ENCODE measurements at places on chromosomes 16 and 17.
A peak's percentile ranks its signal among the peaks of the same experiment; 100 is the strongest.

DNA sequence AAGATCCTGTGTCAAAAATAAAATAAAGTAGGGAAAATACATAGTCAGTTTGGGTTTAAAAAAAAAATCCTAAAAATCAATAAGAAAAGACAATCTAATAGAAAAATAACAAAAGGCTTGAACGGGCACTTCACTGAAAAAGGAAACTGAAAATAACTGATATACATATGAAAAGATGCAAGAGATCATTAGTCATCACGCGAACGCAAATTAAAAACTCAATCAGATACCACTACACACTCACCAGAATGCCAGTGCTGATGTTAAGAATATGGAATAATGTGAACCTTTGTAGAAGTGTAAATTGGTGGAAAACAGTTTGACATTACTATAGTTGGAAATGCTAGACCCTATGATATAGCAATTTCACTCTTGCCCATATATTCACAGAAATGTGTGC is 14.6 kb downstream of the GNGT2 start:
- DNase-seq: no peak

- DNase-seq: no peak
Measured at GRCh38 chr17:78678222-78678557, 101.0 kb upstream of the DNAH17 start.

GRCh38 chr17:75697651-75698291 is 23.5 kb upstream of the ITGB4 start:
- no peak for DNase-seq

- no peak for DNase-seq
Measured at GRCh38 chr17:29586676-29587469, 2.6 kb downstream of the GIT1 start.

- DNase-seq: no peak
Measured at GRCh38 chr17:63246344-63246743, 199.8 kb downstream of the CYB561 start.

DNA sequence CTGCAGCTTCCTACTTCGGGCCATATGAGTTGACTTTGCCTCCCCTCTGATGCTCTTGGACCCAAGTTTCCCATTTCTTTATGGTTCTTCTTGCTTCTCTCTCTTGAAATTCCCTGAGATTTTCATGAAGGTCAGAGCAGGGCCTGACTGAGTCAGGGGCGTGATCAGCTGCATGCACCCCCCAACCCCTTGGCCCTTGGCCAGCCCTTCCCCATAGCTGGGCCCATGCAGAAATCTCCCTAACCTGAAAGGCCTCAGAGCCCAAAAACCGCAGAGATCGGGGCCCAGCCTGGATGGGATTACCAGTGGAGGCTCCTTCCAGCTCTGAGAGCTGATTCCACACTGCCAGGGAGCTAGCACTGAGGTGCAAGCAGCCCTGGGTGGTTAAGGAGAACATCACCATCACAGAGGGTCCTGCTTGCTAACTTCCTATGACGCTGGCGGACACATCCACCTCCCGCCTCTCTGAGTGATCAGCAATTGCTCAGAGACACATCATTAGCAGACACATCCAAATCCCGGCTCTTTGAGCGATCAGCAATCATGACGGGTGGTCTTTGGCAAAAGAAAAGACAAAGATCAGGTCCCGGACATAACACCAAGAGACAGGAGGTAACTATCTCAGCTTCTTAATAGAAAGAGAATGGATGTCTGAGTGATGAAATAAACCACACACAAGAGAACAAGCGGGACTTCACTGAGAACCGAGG is 161.5 kb downstream of the C16orf78 start:
- no peak for DNase-seq

- no peak for DNase-seq
Measured at GRCh38 chr16:88289561-88289960, 93.2 kb upstream of the ZNF469 start.

- no peak for DNase-seq
Measured at GRCh38 chr17:78933959-78934568, 8.9 kb upstream of the TIMP2 start.

GRCh38 chr16:27564224-27564623 is 14.3 kb downstream of the KATNIP start:
- DNase-seq: no peak

GRCh38 chr17:29124135-29124924 is 55.9 kb downstream of the MYO18A start:
- DNase-seq: no peak

GRCh38 chr17:16888413-16889087 is 83.4 kb downstream of the TNFRSF13B start:
- no peak for DNase-seq

- DNase-seq: no peak
Measured at GRCh38 chr16:51816929-51817328, 665.9 kb upstream of the SALL1 start.

- no peak for DNase-seq
Measured at GRCh38 chr16:67357561-67357960, 30.9 kb downstream of the LRRC36 start.

DNA sequence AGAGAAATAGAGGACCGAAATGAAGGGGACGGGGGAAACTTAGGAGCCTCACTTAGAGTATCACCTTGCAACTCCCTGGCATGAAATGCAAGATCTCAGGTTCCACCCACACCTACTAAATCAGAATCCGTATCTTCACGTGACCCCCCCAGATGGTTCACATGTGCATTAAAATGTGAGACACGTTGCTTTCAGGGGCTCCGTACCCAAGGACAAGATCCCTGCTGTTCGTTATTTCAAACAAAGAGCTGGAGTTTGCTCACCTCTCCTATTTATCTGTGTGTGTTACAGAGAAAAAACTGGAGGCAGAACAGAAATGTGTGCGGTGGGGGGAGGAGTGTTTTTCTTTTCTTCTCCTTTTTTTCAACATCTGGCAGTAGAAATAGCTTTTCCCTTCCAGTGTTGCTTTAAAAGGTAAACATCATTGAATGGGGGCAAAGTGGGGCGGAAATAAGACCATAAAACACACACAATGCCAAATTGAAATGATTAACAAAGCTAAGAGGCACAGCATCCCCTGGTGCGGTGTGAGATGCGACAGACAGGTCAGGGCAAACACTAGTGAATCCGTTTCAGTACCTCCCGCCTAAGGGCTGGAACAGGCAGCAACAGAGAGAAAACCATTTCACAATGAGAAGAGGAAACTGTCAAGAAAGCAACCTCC is 145.4 kb downstream of the SOX9 start:
- DNase-seq: no peak

GRCh38 chr17:45288825-45289224 is 26.9 kb upstream of the SPATA32 start:
- no peak for DNase-seq

GRCh38 chr17:17229416-17230384 is 7.3 kb downstream of the FLCN start:
- no peak for DNase-seq

DNA sequence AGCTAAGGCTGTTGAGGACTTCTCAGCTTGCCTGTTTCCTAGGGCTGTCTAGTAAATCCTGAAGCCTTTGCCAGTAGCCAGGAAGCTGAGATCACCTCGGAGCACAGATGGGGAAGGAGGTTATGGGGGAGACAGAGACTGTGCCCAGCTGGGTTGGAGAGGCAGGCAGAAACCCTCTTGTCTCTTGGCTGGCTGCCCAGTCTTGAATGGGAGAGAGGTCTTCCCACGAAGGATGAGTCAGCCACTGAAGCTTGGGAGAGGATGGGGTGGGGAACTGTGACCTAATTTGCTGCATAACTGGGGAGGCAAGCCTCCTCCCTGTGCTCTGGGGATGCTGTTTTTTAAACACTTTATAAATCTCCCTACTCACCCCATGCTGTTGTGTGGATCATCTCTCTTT is 69.8 kb downstream of the SHISA9 start:
- no peak for DNase-seq

- DNase-seq: no peak
Measured at GRCh38 chr17:64216338-64217248, 46.5 kb downstream of the TEX2 start.

DNA sequence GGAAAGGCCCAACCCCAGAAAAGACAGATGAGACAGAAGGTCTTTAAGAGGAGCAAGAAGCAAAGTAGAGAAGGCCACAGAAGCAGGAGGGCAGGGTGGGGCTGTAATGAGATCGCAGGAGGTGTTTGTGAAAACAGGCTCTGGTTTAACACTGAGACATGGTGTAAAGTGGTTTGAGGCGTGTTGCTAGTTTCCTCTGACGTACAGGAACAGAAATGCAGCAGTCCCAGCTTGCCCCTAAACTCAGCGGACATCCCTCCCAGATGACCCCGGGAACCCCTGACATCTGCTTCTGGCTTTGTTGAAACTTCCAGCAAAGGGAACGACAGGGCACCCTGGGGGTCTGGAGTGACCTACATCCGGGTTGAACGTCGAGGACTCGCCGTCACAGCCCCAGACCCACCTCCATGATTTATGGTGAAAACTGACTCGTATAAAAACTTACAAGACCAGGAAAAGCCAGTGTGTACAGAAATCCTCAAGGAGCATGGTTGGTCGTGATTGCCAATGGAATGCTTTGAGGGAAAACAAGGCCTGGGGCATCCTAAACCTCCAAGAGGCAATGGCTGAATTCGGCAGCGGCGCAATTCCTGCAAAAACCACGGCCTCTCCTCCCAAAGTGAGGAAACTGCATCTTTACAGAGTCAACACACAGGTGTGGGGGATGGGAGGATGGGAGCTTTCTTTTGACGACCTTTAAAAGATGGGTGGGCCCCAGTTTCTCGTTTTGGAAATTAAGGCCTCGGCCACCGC is 25.8 kb downstream of the LITAF start:
- DNase-seq: peak; percentile 23

DNA sequence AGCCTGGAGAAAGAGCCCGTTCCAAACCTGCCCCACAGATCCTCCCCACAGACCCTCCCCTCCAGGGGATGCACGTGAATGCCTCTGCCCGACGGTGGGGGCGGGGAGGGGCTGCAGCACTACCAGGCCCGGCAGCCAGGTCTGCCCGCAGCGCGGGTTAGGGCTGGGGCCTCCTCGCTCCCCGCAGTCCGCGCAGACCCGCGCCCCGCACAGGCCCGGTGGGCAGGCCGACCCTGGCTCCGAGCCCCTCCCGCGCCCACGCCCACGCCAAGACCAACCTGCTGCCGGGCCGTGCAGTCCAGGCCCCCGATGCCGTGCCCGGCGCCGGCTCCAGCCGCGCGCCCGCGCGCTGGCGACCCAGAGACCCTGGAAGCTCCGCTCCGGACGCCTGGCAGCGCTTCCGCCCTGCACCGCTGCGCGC is at the start of gene RPUSD1:
Gene RPUSD1, minus strand, starts transcription at position 404 of the 421 bp plus-strand sequence. CDS start 644 bp downstream, outside the sequence.
- no peak for DNase-seq

DNA sequence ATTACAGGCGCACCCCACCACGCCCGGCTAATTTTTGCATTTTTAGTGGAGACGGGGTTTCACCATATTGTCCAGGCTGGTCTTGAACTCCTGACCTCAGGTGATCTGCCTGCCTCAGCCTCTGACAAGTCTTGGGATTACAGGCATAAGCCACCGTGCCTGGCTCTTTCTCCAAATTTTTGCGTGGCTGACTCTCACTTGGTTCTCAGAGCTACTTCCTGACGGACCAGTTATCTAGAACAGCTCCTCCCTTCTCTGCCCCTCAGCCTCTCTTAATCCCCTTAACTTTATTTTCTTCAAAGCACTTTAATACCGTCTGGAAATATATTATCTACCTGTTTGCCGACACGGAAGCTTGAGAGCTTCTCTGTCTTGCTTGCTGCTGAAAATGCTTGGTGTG is 4.2 kb downstream of the YPEL2 start:
- no peak for DNase-seq

DNA sequence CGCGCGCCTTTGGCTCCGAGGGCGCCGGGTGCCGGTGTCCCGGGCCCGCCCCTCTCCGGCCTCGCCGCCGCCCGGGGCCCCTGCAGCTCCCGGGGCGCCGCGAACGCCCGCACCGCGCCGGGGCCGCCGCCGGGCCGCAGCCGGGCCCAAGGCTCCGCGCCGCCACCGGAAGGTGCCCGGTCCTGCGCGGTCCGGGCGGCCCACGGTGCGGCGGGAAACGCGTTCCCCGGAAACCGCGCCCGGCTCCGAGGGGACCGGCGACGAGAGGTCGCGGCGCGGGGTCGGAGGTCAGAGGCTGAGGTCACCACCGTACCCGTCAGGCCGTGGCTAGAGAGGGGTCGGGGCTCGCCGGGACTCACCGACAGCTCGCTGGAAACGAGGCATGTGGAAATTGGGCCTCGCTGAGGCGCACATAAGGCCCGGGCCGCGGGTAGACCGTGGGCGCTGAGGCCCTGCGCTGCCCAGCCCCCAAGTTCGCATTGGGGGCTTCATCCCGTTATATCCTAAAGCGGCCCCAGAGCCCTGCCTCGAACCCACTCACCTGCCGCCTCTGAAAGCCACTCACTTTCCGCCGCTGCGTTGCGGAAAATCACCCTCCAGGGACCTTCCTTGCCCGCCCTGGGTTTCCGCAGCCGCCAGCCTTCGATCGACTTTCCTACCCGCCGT is at the start of gene DUS1L:
Gene DUS1L, minus strand, starts transcription at position 167 of the 666 bp plus-strand sequence. CDS start 745 bp downstream, outside the sequence.
- DNase-seq: peak; percentile 60

DNA sequence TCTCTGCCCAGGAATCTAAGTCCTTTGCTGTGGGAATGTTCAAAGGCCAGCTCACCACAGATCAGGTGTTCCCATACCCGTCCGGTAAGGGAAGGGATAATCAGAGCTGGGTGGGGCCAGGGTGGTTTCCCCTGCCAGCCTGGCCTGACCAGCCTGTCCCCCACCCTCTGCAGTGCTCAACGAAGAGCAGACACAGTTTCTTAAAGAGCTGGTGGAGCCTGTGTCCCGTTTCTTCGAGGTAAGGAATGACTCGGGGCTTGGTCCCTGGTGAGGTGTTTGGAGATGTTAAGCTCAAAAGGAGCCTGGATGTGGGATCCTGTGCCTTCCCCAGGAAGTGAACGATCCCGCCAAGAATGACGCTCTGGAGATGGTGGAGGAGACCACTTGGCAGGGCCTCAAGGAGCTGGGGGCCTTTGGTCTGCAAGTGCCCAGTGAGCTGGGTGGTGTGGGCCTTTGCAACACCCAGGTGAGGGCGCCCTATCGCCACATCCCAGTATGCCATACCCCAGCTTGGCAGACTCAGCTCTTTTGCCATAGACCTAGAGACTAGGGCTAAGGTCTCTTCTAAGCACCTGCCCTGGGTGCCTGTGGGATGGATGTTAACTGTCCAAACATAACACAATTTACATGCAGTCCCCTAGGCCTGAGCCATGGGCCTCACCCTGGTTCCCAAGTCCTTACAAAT is 997 bp downstream of the ACADVL start:
- no peak for DNase-seq

DNA sequence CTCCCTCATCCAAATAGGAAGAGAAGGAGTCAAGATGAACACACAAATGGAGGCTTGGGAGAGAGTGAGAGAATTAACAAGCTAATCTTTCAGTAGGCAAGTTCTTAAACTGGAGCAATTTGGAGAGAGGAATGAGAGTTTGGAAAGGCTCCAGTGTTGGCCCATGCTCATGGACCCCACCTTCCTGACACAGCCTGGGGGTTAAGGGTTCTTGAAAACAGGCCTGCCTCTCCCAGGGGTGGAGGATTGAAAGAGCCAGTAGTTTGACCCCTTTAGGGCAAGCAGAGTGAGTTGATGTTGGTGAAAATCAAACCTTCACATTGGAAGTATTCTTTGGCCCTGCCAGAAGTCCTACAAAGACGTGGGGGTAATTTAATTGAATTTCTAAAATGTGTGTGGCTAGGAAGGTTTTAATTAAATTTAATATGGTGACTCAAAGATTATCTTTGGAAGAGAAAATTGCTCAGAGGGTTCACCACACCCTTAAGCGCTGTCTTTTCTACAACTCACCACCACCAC is 5.8 kb downstream of the HOXB3 start:
- DNase-seq: no peak

- no peak for DNase-seq
Measured at GRCh38 chr17:77602062-77602746, 356.3 kb upstream of the TNRC6C start.

- DNase-seq: no peak
Measured at GRCh38 chr16:5054876-5055865, 10.6 kb downstream of the C16orf89 start.

Measured in stimulated activated CD8-positive, alpha-beta memory T cell treated with anti-CD3 and anti-CD28 coated beads, Interleukin-2, amount 100 ng/mL, for 48 hours (primary cell).